Muscle of back (tissue), 13 donors: ENCODE measurements at places on chromosomes 1 and 21. TPM values are rescaled to one million over a fixed set of nuclear protein-coding genes. Genes with fewer than 3 reads are reported as not detected.

Gene FAM177B
- 0.13 TPM for polyA plus RNA-seq

Gene TTC24
- polyA plus RNA-seq, result 0.31 TPM

Gene PRELP
- 3.4 TPM for polyA plus RNA-seq

Gene ALX3
- polyA plus RNA-seq, result not detected

Gene IL6R
- polyA plus RNA-seq, result 3.2 TPM

Gene UBE4B
- polyA plus RNA-seq, result 45.4 TPM
